ENCODE measurements at places on chromosomes 1 and 21. TPM values are rescaled to one million over a fixed set of nuclear protein-coding genes. Genes with fewer than 3 reads are reported as not detected.

DNA sequence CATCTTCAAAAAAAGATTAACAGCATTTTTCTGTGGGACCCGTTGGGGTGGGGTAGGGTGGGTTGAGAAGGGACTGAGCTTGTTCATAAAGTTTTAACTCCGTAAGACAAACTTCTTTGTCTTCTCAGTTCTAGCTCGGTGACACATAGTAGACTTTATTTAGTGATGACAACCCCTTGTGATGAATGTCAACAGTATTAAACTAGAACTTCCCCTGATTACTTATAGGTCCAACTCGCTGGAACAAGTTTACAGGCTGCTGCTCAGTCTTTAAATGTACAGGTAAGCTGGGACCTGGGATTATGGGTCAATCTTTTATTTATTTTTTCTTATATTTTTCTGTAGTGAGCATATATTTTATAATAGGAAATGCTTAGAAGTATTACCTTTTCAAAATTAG, 148.4 kb downstream of the CD247 start:
- H3K27ac ChIP-seq: no peak overlapping the region
- H3K4me3 ChIP-seq: no peak overlapping the region
- DNase-seq: no peak
- no peaks in the 10 kb centered on the region for H3K36me3 ChIP-seq

GRCh38 chr1:3626025-3626424, 1.2 kb downstream of the TPRG1L start:
- DNase-seq: no peak
- H3K4me1 ChIP-seq: peaks cover 5% of the 10 kb centered on the region
- no peaks in the 10 kb centered on the region for H3K27me3 ChIP-seq
- H3K27ac ChIP-seq: peak overlapping the region; percentile 77

- H3K36me3 ChIP-seq: no peaks in the 10 kb centered on the region
- no peak for DNase-seq
- H3K4me3 ChIP-seq: no peak overlapping the region
- H3K4me1 ChIP-seq: no peaks in the 10 kb centered on the region
Measured at GRCh38 chr1:216184126-216184680, 239.0 kb downstream of the USH2A start.

GRCh38 chr1:95057351-95057750, 15.4 kb downstream of the ALG14 start:
- no peaks in the 10 kb centered on the region for H3K4me1 ChIP-seq
- no peak overlapping the region for H3K4me3 ChIP-seq
- DNase-seq: no peak
- H3K27ac ChIP-seq: no peak overlapping the region
- no peaks in the 10 kb centered on the region for H3K36me3 ChIP-seq
- no peaks in the 10 kb centered on the region for H3K27me3 ChIP-seq

DNA sequence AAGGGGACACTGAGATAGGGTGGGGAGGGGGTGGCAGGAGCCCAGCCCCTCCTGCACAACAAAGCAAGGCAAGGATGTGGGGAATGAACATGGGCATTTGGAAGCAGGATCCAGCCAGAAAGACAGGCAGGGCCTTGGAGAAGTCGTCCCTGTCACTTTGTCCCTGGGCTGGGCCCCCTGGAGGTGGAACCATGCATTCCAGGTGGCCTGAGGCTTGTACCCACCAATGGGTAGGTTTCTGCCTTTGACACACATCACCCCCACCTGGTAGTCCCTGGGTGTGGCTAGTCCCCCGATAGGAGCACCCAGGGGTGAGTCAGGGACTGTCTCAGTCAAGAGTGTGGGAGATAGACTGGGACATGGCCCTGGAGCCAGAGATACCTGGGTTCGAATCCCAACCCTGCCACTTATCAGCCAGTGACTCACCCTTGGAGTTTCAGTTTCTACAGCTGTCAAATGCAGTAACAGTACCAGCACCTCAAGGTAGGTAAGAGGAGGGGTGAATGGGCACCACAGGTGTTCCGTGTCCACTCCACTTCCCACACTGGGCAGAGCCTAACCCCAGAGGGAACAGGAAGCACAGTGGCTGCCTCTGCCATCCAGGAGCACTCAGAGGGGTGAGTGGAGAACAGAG, 10.0 kb downstream of the PLA2G2D start:
- no peak overlapping the region for H3K4me3 ChIP-seq
- H3K4me1 ChIP-seq: no peaks in the 10 kb centered on the region
- no peaks in the 10 kb centered on the region for H3K27me3 ChIP-seq
- no peaks in the 10 kb centered on the region for H3K36me3 ChIP-seq

DNA sequence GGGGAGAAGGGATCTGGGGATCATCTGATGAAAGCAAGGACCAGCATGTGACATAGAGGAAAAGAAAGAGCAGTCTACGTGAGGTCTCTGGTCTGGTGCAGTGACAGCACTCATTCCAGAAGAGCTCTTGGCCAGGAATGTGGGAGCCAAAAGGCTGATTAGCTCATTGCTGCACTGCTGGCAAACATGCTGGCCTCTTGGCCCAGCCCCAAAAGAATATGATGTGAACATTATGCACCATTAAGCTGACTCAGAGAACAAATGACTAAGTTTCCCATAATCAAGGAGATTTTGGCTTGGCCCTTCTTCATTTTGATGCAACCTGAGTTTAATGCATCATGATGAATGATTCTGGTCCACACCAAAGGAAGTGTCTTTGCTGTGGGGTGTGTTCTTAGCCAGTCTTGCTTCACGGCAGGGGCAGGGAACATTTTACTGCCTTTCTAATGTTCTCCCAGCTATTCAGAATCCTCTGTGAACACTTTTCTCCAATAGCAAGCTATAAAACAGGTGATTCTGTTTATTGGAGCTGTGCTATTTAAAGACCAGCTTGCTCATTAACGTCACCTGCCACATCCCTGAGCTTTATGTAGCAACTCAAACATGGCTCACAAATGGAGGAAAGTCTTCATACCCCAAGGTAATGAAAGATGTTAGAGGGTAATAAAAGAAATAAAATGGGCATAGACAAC, 55.1 kb downstream of the PCBP3 start:
- H3K36me3 ChIP-seq: no peaks in the 10 kb centered on the region
- H3K4me1 ChIP-seq: no peaks in the 10 kb centered on the region
- no peak overlapping the region for H3K4me3 ChIP-seq
- no peaks in the 10 kb centered on the region for H3K27me3 ChIP-seq

DNA sequence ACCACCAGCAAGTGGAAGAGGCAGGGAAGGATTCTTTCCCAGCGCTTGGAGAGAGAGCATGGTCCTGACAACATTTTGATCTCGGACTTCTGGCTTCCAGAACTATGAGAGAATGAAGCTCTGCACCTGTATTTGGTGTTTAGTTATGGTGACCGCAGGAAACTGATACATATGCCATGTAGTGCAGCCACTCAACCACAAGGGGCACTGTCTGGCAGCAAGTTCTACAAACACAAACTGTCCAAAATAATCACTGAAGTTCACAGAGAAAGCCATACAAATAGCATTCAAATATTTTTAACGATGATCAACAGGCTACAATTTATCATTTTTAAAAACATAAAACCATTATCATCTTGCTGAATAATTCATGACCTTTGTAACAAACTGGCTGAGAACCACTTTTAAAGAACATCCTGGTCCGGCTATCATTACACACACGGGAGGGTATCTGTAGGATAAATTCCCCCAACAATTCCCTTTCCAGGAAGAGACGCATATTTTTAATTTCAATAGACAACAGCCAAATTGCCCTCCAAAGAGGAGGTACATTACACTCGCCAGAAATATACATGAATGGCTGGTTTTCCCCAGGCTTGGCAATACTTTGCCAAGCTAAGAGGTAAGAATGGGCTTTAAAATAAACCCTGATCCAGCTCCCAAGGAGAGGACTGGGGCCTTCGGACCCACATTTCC, 9.2 kb upstream of the CBR3 start:
- no peak overlapping the region for H3K4me3 ChIP-seq
- peak; percentile 69 for DNase-seq
- H3K27ac ChIP-seq: no peak overlapping the region
- H3K27me3 ChIP-seq: no peaks in the 10 kb centered on the region
- H3K4me1 ChIP-seq: no peaks in the 10 kb centered on the region
- H3K36me3 ChIP-seq: no peaks in the 10 kb centered on the region

DNA sequence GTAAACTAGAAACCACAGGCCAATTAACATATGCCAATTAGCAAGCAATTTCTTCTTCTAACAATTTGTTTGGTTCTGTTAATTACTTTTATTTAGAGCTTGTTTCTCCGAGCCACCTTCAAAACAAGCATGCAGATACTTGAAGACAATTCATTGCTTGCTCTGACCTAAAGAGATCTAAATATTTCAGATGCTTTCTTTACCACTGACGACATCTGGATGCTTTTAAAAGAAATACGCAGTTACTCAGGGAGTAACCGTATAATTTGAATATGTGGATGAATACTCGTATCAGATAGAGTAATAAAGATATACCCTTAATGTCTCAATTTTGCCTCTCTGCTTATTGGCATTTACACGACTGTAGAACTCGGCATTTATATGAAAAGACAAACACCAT, 390.0 kb downstream of the DISC1 start:
- H3K27me3 ChIP-seq: no peaks in the 10 kb centered on the region
- H3K36me3 ChIP-seq: no peaks in the 10 kb centered on the region
- H3K27ac ChIP-seq: no peak overlapping the region
- DNase-seq: no peak
- H3K4me3 ChIP-seq: no peak overlapping the region

DNA sequence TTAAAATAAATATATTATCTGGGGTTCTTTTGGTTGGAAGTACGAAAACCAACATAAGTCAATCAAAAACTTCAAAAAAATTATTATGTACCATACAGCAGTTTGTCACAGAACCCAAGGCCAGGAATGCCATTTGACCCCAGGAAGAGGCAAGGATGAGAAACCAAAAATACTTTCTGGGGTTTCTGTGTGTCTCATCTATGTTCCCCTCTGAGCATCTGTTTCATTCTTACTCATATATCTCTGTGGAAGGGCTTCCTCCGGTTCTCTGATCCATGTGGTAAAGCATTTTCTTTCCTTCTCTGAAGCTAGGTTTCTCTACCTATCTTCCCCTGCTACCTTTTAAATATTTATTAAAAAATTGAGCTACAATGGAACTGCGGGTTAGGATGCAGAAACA, 9.8 kb upstream of the FCRL1 start:
- H3K27me3 ChIP-seq: no peaks in the 10 kb centered on the region
- DNase-seq: no peak
- no peak overlapping the region for H3K4me3 ChIP-seq

- no peak for DNase-seq
- no peaks in the 10 kb centered on the region for H3K27me3 ChIP-seq
- H3K27ac ChIP-seq: no peak overlapping the region
- no peak overlapping the region for H3K4me3 ChIP-seq
Measured at GRCh38 chr21:44557491-44558328, 885 bp downstream of the KRTAP10-3 start.

GRCh38 chr1:59309795-59310548, 13.1 kb downstream of the FGGY start:
- no peaks in the 10 kb centered on the region for H3K4me1 ChIP-seq
- no peak overlapping the region for H3K27ac ChIP-seq
- no peak for DNase-seq
- H3K4me3 ChIP-seq: no peak overlapping the region
- no peaks in the 10 kb centered on the region for H3K36me3 ChIP-seq
- no peaks in the 10 kb centered on the region for H3K27me3 ChIP-seq

DNA sequence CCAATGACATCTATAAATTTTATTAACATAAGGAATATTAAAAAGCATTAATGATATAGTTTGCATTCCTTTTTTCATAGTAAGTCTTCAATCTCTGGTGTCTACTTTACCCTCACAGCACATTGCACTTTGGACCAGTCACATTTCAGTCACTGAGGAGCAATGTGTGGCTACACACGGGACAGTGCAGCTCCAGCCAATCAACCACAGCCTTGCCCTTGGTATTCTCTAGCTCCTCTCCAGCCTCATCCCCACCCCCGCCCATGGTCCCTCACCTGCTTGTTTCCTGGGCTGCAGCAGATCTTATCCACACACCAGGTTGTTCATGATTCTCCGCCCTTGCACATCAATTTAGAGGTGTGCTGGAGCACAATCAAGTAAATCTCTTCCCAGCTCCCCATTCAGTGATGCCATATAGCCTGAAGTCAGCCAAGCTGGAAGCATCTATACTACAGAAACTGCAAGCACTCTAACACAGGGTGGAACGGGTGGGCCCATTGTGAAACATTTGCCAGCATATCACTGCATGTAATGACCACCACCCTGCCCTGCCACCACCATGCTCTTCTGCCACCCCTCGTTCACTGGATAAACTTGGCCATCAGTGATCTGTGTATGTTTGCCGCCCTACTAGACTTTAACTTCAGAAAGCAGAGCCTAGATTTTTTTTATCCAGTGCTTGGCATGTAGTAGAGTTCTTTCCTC, 93.0 kb upstream of the SLC44A3 start:
- no peaks in the 10 kb centered on the region for H3K4me1 ChIP-seq
- no peaks in the 10 kb centered on the region for H3K27me3 ChIP-seq
- no peak for DNase-seq
- no peak overlapping the region for H3K4me3 ChIP-seq
- no peak overlapping the region for H3K27ac ChIP-seq

GRCh38 chr1:173253046-173253445, 45.9 kb upstream of the TNFSF4 start:
- H3K27me3 ChIP-seq: no peaks in the 10 kb centered on the region
- DNase-seq: no peak
- no peak overlapping the region for H3K4me3 ChIP-seq
- H3K36me3 ChIP-seq: no peaks in the 10 kb centered on the region

DNA sequence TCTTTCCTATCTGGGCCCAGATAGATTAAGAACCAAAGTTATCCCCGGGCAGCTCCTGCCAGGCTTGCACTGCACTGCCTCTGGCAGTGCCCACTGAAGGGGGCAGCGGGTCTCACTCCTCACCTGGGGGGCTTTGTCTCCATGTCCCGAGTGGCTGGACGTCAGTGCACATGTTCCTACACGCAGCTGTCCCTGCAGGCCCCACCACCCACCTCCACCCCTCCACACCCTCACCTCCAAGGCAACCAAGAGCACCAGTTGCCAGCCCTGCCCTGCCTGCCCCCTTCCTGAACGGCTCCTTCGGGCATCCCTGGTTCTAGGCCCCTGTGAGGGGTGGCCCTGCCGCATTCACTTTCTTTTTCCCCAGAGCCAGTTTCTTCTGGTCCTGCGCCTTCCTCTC, 147.2 kb downstream of the PEX14 start:
- no peaks in the 10 kb centered on the region for H3K36me3 ChIP-seq
- H3K27ac ChIP-seq: no peak overlapping the region
- no peaks in the 10 kb centered on the region for H3K27me3 ChIP-seq
- H3K4me1 ChIP-seq: no peaks in the 10 kb centered on the region
- no peak overlapping the region for H3K4me3 ChIP-seq

GRCh38 chr1:150765296-150765976, at the start of gene CTSS:
Gene CTSS (minus strand): TSS chr1:150765778. CDS start chr1:150764763, 1,015 bp downstream.
- peaks cover 7% of the 10 kb centered on the region for H3K4me1 ChIP-seq
- no peaks in the 10 kb centered on the region for H3K27me3 ChIP-seq
- H3K36me3 ChIP-seq: no peaks in the 10 kb centered on the region
- H3K27ac ChIP-seq: peak within 1 kb of the TSS; percentile 78
- peak within 1 kb of the TSS; percentile 23 for H3K4me3 ChIP-seq

NCMAP gene
- 0.72 TPM for total RNA-seq

CD5L gene
- total RNA-seq: not detected

OR2AK2 gene
- total RNA-seq: not detected

HAO2 gene
- total RNA-seq: not detected

PTPRU gene
- total RNA-seq: 2.3 TPM

ZNF695 gene
- 5.3 TPM for total RNA-seq

AGRN gene
- total RNA-seq: 68.1 TPM

PADI2 gene
- total RNA-seq: 211 TPM

C1orf141 gene
- total RNA-seq: not detected

SAMD13 gene
- 22.2 TPM for total RNA-seq

SELP gene
- 2.6 TPM for total RNA-seq

ARHGEF10L gene
- total RNA-seq: 77.5 TPM

EXTL1 gene
- total RNA-seq: 0.05 TPM

LCE1E gene
- total RNA-seq: not detected

IL20 gene
- not detected for total RNA-seq

YIPF1 gene
- total RNA-seq: 30.4 TPM
